ENCODE measurements at places on chromosomes 7 and 10.

GRCh38 chr10:21417172-21417712 is 108.2 kb downstream of the SKIDA1 start:
- DNase-seq = no peak

- DNase-seq = no peak
These were observed 65.4 kb downstream of the SLIT1 start for GRCh38 chr10:97120370-97120769.

DNA sequence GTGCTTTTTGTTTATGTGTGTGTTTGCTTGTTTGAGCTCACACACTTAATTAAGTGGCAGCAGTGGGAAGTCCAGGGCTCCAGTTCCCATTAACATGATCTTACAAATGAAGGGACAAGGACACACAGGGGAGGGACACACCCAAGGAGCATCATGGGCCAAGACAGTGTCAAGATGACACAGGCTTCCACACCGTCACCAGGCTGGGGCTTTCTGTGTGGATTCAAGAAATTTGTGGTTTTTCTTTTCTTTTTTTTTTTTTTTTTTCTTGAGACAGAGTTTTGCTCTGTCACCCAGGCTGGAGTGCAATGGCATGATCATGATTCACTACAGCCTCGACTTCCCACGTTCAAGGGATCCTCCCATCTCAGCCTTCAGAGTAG is 173.6 kb downstream of the KIAA1217 start:
- no peak for DNase-seq

GRCh38 chr10:61618388-61618961 is 44.3 kb upstream of the CABCOCO1 start:
- no peak for DNase-seq

GRCh38 chr7:129423700-129424410 is 10.4 kb upstream of the STRIP2 start:
- DNase-seq = peak; percentile 17

GRCh38 chr7:6130007-6130587 is 98.9 kb downstream of the ANKRD61 start:
- DNase-seq = no peak

- DNase-seq = no peak
These were observed 976 bp downstream of the ABCF2 start for GRCh38 chr7:151225948-151226510.

DNA sequence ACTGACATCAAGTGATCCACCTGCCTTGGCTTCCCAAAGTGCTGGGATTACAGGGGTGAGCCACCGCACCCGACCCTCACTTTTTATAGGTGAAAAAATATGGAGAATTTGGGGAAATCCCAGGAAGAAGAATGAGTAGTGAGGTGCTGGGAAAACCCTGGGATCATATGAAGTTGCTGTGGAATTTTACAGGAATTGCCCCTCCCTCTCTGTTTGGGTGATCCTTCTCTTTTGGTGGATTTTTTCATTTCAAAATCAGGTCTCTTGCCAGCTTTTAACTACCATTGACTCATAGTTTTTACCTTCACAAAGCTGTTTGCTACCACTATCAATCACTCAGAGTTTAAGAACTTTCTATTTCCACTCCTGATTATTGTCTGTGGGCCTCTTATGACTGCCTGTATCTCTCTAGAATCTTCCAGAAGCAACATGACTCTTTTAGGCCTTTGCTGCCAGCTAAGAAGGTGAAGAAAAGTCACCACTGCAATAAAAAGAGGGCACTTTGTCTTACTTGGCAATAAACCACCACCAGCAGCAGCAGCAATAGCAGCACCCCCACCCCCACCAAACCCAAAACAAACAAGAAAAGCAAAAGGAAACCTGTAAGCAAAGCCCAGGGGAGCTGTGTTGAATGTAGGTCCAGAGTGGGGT is 4.0 kb upstream of the GIMAP8 start:
- DNase-seq = no peak

GRCh38 chr7:674454-675410 is 51.8 kb upstream of the DNAAF5 start:
- no peak for DNase-seq

DNA sequence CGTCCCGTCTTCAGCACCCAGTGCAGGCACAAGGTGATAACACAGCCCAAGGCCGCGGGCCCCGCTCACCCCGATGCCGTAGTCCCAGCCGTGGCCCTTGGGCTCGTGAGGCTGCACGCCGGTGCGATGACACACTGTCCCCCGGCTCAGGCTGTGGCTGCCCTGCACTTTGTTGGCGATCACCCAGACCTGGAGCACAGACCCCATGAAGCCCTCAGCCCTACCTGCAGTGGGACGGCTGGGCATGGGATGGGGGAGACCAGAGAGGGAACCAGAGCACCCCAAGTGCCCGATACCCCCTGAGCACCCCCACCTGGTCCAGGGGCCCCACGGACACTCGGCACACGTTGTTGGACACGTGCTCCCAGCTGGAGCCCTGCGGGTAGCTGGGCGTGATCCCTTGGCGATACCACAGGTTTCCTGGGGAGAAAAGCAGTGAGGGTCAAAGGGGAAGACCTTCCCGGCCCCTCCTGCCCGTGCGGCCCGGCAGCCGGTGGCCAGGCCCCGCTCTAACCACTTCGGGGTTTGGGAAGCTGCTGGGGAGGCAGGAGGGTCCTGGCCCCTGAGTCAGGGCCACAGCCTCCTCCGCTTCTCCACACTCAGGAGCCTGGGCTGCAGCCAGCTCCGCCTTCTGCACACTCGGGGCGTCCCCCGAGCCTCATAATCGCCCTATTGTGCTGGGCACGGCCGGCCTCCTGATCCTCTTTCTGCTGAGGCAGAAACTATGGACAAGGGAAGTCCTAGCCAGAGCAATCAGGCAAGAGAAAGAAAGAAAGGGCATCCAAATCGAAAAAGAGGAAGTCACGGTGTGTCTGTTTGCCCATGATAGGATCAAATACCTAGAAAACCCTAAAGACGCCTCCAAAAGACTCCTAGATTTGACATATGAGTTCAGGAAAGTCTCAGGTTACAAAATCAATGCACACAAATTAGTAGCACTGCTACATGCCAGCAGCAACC is 6.7 kb downstream of the BHLHA15 start:
- no peak for DNase-seq

DNA sequence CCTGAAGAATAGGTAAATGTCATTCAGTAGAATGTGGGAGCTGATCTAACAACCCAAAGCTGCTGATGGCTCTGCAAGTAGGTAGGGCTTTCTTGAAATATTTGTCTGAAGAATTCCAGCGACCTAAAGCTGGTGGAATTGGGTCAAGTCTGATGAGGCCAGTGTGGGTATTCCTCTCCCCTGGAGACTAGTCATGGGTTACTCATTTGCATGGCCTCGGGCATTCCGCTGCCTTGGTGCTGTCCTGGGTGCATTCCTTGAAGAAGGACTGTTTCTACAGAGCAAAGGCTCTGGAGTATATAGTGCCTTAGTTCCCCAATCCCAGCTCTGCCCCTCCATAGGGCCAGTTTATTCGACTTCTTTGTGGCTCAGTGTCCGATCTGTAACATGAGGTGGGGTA is 19.2 kb downstream of the PDK4 start:
- no peak for DNase-seq

- no peak for DNase-seq
These were observed 169.3 kb upstream of the AGK start for GRCh38 chr7:141381794-141382427.

- no peak for DNase-seq
These were observed 82.0 kb upstream of the GRB10 start for GRCh38 chr7:50864694-50865093.

DNA sequence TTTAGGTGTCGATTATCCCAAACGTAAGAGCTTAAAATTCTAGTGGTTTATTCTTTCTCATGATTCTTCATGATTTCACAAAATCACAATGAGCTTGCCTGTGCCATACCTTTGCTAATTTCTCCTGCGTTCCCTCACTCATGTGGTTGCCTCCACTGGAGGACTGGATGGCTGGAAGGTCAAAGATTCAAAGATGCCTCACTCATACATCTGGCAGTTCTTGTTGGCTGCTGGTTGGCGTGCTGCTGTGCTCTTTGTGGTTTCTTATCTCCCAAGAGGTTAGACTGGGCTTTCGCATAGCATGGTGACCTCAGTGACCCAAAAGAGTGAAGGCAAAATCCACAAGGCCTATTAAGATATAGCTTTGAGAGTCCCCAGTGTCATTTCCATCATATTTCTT is 877.6 kb upstream of the AUTS2 start:
- no peak for DNase-seq

GRCh38 chr7:150784954-150785353 is 15.2 kb downstream of the TMEM176B start:
- no peak for DNase-seq

GRCh38 chr7:98354511-98355249 is 46.2 kb downstream of the BAIAP2L1 start:
- peak; percentile 82 for DNase-seq

DNA sequence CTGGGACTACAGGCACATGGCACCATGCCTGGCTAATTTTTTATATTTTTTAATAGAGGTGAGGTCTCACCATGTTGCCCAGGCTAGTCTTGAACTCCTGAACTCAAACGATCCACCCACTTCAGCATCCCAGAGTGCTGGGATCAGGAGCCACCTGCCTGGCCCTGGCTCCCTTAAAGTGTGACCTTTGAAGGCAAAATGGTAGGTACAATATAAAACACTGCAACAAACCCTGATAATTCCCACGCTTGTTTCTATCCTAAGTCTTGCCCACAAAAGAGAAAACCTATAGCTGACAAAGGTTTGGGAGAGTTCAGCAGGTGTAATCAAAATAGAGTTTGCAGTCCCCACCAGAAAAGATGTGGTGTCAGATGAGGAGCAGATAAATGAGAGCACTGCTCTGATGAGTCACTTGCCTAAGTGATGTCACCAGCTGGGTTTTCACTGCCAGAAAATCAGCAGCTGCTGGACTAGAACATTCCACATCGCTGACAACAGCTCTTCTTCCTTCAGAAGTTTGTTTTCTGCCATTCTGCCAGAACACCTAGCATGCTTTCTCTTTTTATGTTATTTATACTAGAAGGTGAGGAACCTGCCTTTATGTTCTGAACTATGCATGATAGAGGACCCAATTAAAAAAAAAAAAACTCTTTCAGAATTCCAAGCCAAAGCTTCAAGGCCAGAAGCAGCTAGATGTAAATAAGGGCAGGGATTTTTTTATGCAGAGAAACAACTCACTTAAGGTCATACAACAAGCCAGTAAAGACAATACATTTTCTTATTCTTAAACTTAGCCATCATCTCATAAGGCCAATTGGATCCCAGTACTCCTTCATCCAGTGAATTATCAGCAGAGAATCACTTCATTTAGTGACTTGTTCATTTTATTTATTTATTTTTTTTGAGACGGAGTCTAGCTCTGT is 18.0 kb downstream of the PURB start:
- peak; percentile 55 for DNase-seq

DNA sequence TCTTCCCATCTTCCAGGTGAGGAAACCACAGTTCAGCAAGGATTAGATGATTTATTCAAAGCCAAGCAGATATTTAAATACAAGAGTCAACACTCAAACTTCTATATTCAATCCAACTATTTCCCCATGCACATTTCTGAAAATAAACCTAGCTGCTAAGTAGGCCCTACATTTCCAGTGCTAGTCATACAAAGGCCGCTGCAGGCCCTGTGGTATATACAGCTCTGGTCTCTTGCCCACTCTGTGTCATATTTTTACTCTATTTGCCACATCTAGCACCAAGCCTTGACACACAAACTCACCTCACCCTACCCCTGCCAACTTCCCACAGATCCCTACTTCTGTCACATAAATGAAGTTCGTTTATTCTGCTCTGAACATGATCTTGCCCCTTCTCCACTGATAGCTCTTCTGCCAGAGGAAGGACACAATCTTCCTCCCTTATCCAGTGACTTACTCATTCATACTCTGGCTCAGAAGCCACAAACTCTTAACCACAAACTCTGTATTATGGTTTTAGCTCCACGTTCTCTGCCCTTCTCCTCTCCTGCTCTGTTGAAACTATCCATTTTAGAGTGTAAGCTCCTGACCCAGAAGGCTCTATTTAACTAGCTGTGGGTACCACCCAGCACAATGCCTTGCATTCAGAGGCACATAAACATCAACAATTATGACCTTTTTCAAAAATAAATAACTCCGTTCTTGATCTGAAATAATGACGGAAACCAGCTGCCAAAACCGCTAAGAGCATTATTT is 180.7 kb downstream of the CPEB3 start:
- DNase-seq = no peak

- no peak for DNase-seq
These were observed 8.7 kb downstream of the ARL3 start for GRCh38 chr10:102705531-102705930.

GRCh38 chr7:115145512-115145911 is 223.6 kb downstream of the MDFIC start:
- DNase-seq = no peak

- DNase-seq = no peak
These were observed 177.6 kb upstream of the HDAC9 start for GRCh38 chr7:18317941-18318340.

GRCh38 chr7:92769394-92769699 is 67.0 kb downstream of the CDK6 start:
- no peak for DNase-seq

GRCh38 chr7:4000139-4000538 is 682.0 kb upstream of the FOXK1 start:
- no peak for DNase-seq

DNA sequence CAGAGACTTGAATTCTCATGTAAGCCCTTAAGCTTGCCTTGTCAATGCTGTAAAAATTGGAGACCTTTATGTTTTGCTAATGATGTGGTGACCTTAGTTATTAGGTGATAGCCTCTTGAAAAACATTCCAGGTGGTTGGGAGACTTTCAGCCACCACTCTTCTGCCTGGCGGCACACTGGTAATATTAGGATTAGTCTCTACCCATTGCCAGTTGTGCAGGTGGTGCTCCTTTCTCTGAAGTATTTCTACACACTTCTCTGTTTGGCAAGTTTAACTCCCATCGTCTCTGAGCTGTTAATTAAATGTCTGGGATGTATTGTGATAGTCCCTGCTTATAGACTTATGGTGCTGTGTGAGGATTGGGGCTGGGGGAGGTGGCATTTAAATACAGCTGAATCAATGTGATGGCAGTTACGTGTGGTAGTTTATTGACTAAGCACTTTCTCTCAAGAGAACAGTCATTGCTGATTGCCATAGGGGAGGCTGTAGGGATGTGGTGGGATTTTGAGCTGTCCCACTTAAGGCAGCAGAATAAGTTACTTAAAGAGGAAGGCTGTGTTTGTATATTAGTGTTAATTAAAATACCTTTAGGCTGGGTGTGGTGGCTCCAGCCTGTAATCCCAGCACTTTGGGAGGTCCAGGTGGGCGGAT is 61.7 kb downstream of the DAGLB start:
- DNase-seq = no peak

DNA sequence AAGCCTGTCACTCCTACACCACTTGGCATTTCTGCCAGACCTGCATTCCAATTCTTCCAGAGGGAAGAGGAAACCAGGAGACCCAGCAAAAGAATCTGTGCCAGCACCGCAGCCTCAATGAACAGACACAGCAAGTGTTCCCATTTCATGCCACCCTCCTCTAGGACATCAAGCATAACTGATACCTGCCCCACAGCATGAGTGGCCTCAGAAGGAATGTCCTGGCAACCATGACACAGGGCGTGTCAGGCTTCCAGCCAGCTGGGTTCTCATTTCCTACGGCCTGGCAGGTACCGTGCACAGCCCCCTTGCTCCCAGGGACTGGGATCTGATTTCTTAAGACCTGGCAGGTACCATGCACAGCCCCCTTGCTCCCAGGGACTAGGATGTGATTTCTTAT is 7.8 kb downstream of the MAD1L1 start:
- DNase-seq = no peak

Data from kidney capillary endothelial cell (primary cell).